MCF 10A (cell line): ENCODE measurements at places on chromosomes 7 and 10.

GRCh38 chr10:77877441-77878344 is 48.9 kb downstream of the DLG5 start:
- peak; percentile 76 for DNase-seq

- no peak for DNase-seq
Observed at GRCh38 chr7:140551355-140552239, 72.3 kb upstream of the MKRN1 start.

- no peak for DNase-seq
Observed at GRCh38 chr10:78412605-78413004, 378.9 kb downstream of the RPS24 start.

DNA sequence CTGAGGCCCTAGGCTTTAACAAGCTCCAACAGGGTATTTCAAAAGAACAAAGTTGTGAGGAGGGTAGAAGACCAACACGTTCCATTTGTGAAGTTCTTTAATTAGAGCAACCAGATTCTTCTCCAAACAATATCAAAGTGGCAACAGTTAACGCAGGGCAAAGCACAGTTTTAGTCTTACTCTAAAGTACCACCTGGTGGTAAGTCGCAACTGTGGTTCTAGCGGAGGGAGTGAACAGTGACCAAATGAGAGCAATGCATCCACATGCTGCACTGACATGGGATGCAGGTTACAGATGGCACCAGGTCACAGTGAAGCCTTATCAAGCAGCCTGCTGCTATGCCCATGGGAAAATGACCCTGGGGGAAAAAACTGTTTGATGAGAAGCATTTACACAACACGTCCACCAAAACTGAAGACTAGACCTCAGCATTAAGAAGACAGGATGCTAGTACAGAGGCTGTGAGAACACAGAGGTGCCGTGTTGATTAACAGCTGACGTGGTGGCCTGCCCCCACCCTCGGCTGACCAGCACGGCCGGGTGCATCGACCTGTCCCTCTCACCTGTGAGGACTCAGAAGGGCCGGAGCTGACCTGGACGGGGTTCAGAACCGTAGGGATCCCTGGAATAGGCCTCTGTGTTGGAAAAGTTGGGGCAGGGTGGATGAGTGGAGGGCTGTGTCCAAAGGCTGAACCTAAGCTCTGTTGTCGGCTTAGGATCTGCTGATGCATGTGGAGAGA is 211.2 kb downstream of the GLI3 start:
- no peak for DNase-seq

- peak; percentile 59 for DNase-seq
Observed at GRCh38 chr10:123301077-123301857, 147.1 kb downstream of the BUB3 start.

DNA sequence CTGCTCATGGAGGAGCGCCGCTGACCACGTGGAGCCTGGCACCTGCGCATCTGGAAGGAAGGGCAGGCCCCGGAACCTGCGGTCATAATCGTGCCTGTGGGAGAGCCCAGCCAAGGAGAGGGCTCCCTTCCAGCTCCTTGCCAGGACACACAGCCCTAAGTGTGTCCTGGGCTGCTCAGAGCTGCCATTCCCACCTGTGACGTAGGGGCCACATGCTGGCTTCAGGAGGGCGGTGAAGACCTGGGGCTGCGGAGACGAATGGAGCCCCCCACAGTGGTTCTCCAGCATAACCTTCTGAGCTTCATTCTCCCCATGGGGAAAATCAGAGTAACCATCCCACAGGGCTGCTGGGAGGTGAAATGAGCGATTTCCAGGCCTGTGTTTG is 127.6 kb upstream of the CHST15 start:
- no peak for DNase-seq

DNA sequence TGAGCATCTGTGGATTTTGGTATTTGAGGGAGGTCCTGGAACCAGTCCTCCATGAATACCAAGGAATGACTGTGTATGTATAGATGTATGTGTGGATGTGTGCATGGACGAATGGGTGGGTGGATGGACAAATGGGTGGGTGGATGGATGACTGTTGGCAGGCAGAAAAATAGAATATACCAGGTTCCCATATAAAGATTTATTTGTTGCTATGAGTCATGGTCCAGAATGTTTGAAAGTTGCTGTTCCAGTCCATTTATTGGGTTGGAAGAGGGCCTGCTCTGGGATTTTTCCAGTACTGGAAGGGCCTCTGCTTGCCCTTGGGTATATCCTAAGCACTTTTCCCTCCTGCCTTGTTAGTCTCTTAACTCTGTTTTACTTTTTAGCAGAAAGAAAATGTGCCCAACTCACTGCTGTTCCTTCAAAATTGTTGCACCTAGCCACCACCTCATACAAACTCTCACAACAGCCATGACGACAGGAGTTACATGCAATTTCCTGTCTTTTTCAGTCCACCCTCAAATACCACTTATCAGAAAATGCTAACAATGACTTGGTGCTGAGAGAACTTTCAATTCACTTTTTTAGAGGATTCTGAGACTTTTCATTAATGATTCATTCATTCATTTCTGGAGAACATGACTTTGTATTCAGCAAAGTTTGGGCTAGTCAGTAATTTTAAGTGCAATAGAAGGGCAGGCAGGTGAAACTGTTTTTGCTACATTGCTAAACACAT is 108.1 kb downstream of the EEPD1 start:
- no peak for DNase-seq

DNA sequence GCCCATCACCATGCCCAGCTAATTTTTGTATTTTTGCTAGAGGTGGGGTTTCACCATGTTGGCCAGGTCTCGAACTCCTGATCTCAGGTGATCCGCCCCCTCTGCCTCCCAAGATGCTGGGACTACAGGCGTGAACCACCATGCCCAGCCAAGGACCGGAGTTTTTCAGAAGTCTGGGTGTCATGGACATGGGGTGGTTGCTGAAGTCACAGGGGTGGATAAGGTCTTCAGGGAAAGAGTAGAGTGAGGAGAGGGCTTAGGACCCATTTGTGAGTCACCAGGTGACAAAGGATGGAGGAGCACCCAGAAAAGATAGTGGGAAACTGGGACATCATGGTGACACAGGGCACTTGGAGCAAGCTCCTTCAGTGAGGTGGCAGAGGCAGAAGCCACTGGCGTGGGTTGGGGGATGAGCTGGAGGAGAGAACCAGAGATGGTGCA is 2.8 kb upstream of the GPRIN2 start:
- DNase-seq = no peak

DNA sequence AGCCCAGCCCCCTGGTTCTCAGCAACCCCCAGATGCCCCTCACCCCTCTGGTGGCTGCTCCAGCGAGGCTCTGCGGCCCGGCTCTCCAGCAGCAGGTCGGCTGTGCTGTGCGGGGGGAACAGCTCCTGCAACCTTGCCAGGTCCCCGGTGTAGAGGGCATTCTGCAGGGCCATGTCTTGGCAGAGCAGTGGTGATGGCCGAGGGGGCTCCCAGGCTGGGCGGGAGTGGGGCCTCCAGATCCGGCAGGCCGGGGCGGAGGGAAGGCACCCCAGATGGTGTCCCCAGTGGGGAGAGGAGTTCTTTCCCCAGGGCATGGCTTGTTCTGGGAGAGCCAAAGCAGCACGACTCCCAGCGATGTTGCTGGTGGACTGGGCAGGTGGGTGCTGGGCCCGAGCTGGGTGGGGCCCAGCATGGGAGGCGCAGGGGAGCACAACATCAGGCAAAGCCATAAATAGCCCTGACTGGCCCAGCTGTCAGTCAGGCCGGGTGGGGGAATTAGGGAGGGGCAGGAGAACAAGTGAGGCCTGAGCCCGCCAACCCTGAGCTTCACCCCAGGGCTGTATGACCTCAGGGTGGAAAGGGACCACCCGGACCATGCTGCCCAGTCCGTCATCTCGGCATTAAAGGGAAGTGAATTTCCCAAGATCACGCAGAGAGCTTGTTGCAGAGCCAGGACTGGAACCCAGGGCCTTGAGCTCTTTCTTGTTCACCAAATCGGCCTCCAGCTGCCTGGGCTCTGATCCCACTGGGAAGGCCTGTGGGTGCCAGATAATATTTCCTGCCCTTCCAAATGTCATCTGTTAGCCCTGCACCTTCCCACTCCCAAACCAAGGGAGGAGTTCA is 580 bp upstream of the ASB10 start:
- no peak for DNase-seq

DNA sequence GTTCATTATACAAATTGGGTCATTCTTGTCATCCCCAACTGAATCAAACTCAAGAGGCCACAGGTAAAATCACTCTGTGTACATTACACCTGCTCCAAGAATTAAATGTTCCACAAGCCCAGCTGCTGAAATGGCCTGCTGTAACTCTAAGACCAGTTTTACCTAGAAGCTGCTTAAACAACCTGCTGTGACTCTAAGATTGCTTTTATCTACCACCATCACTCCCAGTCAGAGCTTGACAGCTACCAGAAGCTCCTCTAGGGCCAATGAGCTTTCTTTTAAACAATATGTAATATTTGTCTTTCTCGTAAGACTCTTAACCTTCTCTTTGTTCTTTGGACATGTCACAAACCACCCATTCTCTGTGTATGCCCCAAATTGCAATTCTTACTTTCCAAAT is 141.8 kb upstream of the LRGUK start:
- no peak for DNase-seq

GRCh38 chr7:43771128-43771527 is 12.6 kb downstream of the BLVRA start:
- DNase-seq = no peak

- DNase-seq = no peak
Observed at GRCh38 chr7:124059375-124059774, 26.5 kb upstream of the TMEM229A start.

DNA sequence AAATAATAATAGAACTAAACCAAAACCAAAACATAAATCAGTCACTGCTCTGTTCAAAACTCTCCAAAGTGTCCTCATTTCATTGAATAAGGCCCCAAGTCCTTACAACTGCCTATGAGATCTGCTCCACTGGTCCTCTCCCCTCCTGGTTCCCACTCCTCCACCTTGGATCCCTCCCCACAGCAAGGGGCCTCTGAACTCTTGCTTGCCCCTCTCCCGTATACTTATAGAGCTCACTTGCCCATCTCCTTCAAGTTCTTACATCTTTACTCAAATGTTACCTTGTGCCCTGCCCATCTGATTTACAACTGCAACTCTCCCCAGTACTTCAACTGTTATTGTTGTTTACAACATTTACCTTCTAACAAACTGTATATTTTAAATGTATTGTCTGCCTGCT is 819 bp downstream of the POLD2 start:
- no peak for DNase-seq

GRCh38 chr10:1287487-1287886 is 231.3 kb downstream of the WDR37 start:
- DNase-seq = no peak

DNA sequence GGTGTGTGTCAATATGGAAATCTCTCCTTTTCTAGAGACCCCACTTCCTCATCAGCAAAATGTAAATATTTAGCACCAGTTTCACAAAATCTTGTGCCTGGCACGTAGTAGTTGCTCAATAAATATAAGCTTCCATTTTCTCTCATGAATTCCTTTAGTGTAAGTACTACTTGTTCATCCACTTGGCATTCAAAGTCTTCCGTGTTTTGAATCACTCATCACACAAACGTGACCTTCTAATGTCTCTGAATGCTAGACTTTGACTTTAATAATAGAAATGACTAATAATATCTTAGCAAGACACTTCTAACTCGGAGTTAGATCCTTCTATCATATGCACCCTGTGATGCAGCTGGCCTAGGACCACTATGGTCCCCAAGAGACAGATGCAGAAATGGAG is 168.7 kb upstream of the ZNF32 start:
- no peak for DNase-seq

DNA sequence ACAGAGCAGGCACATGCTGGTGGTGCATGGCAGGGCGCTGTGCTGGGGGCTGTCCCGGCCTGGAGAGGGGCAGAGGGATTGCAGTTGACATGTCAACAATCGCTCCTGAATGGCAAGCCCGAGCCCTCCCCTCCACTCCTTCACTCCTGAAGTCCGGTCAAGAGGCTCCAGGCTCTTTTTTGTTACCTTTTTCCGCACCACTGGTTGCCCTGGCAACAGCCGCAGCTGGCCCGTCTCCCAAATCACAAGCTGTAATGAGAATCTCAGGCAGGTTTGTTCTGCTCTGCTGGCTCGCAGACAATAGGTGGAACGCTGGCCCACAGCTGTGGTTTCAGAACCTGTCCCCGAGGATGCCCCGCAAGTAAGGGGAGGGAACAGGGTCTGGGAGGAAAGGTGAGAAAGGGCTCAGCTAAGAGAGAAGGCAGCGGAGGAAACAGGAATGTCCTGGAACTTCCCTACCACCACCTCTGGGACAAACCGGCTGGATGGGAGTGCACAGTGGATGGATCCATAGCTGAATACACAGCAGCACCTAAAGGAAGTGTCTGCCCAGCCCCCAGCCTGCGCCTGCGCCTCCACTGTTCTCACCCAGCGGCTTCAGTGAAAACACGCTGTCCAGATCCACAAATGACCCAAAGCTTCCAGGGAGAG is 58.9 kb downstream of the CALML3 start:
- DNase-seq = peak; percentile 87

DNA sequence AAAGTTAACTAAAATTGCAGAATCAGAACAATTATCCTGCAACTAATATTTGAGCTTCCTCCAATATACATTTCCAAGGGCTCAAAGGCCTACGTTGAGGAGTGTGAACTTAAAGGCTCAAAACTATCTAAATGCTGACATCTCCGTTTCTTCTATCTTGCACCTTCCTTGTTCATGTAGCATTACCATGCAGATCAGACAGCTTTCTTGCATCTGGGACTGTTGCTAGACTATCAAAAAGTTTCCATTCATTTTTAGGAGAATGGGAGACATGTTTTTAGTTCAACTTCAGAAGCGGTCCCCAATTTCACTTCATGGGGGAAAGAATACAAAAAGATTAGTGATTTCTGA is 2.9 kb downstream of the ANKRD1 start:
- DNase-seq = no peak

- no peak for DNase-seq
Observed at GRCh38 chr10:113007821-113008220, 57.8 kb downstream of the TCF7L2 start.

GRCh38 chr7:116815041-116815440 is 47.3 kb upstream of the CAPZA2 start:
- DNase-seq = no peak

- DNase-seq = no peak
Observed at GRCh38 chr10:77430530-77430929, 207.1 kb downstream of the KCNMA1 start.

- DNase-seq = no peak
Observed at GRCh38 chr10:87177-88080, 38.3 kb upstream of the TUBB8 start.

DNA sequence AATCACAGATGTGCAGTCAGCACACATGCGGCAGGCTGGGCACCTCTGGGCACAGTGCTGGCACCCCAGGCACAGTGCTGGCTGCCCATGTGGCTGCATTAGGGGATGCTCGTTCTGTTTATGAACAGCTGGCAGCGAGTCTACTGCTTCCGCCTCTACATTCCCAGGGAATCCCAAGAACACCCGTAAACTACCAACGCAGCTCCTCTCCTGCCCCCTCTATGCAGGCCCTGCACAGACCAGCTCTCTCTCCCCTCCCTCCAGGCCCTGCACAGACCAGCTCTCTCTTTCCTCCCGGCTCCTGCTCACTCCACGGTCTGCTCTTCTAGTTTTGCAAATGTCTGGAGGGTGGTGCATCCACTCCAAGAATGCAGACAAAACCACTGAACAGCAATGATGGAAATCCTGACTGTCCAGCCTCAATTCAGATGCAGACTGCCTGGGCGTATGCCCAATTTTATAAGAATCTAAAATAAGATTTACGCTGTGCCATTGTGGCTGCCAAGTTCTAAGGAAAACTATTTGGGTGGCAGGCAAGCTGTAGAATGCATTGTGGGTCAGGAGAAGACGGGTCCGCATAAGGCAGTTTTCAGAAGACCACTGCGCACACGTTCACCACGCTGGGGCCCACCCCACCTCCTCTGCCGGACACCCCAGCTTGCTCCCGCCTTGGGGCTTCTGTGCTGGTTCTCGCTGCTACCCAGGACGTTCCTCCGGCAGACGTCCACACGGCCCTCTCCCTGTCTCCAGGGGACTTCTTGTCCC is 234.6 kb downstream of the ZMYND11 start:
- no peak for DNase-seq
